ENCODE measurements at places on chromosomes 6 and 20. TPM values are rescaled to one million over a fixed set of nuclear protein-coding genes. Genes with fewer than 3 reads are reported as not detected.

COL20A1 gene
- under 0.01 TPM for total RNA-seq

SAPCD1 gene
- 1.9 TPM for total RNA-seq

TOX2 gene
- 3.5 TPM for total RNA-seq

SMLR1 gene
- not detected for total RNA-seq

AHI1 gene
- 20.4 TPM for total RNA-seq

GLP1R gene
- total RNA-seq = not detected

PLCB1 gene
- 14.6 TPM for total RNA-seq

BHLHE23 gene
- not detected for total RNA-seq

ISM1 gene
- not detected for total RNA-seq

CD109 gene
- 34.1 TPM for total RNA-seq

RGS17 gene
- 25.5 TPM for total RNA-seq

PNLDC1 gene
- not detected for total RNA-seq

NFYA gene
- total RNA-seq = 11.4 TPM

HMGCLL1 gene
- total RNA-seq = 1.3 TPM

PSORS1C2 gene
- not detected for total RNA-seq

AVP gene
- total RNA-seq = not detected

TUBB1 gene
- total RNA-seq = not detected

TOMM6 gene
- 51.8 TPM for total RNA-seq

SYCP2L gene
- total RNA-seq = not detected

ADGRF5 gene
- total RNA-seq = under 0.01 TPM

DEFB124 gene
- total RNA-seq = not detected
